ENCODE measurements at places on chromosomes 3 and 15. TPM values are rescaled to one million over a fixed set of nuclear protein-coding genes. Genes with fewer than 3 reads are reported as not detected.

GRCh38 chr3:24773798-24774197, 279.1 kb upstream of the THRB start:
- DNase-seq = peak; percentile 59

DNA sequence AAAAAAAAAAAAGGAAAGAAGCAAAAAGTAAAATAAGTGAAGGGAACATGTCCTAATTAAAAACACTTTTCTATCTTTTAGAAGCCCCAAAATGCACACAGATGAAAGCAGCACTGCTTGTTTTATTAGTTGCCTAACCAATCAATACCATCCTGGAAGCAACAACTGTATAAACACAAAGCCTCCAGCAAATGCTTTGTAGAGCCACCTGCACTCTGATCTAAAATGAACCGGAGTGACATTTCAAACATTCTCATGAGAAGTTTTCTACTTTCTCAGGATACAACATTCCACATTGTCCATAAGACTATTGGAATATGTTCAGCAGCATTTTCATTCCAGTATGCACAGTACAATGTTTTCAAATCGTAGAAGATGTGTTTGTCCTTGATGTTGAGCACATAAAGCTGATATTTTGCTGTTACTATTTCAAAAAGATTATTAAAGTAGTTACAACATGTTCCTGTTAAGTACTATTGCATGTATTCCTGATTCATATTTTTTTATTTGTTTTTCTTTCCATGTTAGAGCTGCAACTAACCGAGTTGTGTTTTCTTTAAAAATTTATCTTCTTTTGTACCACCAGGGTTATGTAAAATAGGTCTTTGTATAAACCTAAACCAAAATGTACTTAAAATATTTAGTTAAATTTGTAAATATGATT, 50.3 kb upstream of the PLSCR5 start:
- no peak for DNase-seq

DNA sequence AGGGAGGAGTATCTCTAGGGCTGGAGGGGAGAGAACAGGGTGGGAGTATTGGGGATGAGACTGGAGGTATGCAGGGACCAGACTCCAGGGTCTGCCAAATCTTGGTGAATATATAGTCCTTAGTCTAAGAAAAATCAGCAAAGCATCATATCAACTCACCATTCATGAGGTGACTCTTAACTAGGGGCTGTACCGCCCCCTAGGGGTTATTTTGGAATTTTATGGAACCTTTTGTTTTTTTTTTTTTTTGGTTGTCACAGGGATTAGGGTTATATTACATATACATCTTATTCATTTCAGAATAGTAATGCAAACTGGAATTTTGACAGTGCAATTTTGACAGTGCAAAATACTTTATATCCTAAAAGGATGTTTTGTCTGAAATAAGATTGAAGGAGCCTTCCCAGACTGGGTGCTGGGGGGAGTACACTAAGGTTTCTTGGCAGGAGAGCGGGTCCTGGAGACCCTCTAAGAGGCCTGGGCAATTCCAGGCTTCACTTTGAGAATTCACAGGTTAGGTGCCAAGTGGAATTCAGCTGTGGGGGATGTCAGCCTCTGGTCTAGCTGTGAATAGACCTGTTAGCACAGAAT, 7.5 kb downstream of the CMTM7 start:
- DNase-seq = peak; percentile 62

- DNase-seq = peak; percentile 77
Measured at GRCh38 chr15:66851311-66852063, 149.5 kb downstream of the SMAD6 start.

GRCh38 chr3:142866841-142867631, 21.8 kb downstream of the PCOLCE2 start:
- peak; percentile 9 for DNase-seq

GRCh38 chr15:55289746-55290527, at the start of gene RAB27A:
Gene RAB27A (minus strand): TSS chr15:55289813. CDS start chr15:55234934, 54,879 bp downstream.
- DNase-seq = peak; percentile 81

DNA sequence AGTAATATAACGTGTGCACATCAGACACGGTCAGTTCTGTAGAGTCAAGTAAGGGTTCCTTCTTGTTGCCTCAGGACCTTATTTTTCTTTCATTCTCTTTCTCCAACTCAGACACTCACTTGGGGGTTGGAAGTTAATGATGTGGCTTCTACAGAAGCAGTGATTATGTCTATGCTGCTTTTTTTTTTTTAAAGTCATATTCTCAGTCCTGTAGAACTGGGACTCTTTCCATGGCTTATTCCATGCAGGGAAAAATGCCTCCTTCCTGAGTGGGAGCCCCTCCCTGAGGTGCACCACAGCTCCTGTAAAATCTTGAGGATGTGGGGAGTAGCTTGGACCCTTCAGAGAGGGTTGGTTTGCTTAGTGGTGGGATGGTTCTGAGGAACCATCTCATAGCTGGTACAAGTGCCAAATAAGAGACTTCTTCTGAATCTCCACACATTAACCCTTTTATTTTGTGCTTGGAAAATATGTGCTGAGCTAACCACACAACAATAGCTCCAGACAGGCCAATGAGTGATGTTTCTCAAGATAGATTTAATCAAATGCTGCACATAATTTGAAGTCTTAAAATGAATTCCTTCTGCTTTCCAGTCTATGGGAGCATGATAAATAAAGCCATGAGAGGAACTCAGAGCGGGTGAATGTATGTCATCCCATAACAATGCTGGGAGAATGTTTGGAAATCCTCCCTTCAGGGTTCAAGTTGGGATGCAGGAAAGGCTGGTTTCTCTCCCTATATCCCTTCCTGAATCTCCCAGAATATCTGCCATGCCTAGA, 23.3 kb upstream of the FSTL1 start:
- DNase-seq = no peak

DNA sequence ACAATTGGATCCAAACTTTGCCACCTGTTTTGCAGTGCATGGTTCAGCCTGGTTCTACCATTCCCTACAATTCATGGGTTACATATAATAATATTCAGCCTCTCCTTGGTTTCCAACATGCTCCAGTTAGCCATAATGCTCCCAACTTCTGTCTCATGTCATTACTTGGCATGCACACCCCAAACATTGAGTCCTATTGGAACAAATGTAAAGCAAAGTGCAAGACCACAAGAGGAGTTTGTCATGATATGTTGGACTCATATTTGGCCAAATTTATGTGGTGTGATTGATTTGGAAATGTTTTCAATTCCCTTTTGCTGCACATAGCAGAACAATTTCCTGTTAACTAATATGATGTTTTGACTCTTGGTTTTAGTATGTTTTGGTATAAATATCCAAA, 50.2 kb downstream of the KCNAB1 start:
- no peak for DNase-seq

DNA sequence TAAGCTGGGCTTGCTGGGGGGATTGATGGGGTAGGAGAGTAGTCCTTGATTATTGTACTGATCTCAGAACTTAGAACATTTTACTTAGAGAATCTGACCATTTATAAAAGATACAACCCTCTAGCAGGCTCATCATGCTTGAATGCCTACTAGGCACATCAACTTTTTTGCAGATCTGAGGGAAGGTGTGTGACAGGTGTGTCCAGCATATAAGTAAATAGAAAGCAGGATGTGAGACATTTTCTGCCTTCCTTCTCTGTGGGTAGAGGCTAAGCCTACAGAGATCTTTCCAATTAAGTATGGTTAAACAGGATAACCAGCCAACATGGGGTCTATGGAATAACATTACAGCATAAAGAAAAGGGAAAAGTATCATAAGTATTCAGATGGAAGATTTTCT, 159.1 kb downstream of the AKAP13 start:
- no peak for DNase-seq

- DNase-seq = no peak
Measured at GRCh38 chr3:101667844-101668243, 9.1 kb downstream of the ZBTB11 start.

GRCh38 chr3:42447481-42447880, 37.1 kb upstream of the LYZL4 start:
- no peak for DNase-seq

Gene CPLX3
- total RNA-seq = not detected

Gene RBP2
- not detected for total RNA-seq
